Effector memory CD8-positive, alpha-beta T cell (primary cell): ENCODE measurements at places on chromosomes 11 and 22.

GRCh38 chr22:36192542-36192941 is 9.1 kb downstream of the APOL4 start:
- no peak for DNase-seq

- no peak for DNase-seq
Observed at GRCh38 chr22:35220221-35220620, 37.1 kb upstream of the HMGXB4 start.

- no peak for DNase-seq
Observed at GRCh38 chr11:76700177-76701100, 29.9 kb upstream of the LRRC32 start.

DNA sequence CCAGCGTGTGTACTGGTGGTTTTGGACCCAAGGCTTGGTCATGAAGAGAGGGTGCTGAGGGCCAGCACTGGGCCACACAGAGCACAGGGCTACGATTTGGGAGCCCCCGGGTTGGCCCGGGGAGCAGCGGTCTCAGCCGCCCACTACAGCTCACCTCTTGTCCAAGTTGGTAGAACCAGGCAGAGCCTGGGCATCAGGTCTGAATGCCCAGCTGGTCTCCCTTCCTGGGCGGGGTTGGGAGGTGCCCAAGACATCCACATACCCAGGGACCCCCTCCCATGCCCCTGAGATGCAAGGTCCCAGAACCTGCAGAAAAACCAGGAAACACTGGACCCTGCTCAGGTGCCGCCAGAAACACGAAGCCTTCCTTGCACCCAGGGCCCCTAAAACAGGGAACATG is 18.0 kb downstream of the CELSR1 start:
- no peak for DNase-seq

DNA sequence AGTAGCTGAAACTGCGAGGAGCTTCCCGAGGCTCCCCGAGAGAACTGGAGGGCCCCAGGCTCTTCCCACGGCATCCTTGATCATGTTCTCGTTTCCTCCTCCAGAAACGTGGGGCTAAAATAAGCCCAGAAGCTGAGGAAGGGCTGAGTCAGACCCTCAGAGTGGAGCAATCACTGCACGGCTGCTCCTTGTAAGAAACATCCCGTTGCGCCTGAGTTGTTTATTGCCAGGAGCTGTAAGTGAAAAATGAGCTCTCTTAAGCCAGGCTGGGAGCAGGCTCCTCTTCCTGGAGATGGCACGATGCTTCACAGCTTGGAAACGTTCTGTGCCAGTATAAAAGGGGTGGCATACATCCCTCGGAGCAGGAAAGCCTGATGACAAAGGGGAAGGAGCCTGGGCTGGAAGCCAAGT is 47.3 kb upstream of the SYN3 start:
- DNase-seq: no peak

DNA sequence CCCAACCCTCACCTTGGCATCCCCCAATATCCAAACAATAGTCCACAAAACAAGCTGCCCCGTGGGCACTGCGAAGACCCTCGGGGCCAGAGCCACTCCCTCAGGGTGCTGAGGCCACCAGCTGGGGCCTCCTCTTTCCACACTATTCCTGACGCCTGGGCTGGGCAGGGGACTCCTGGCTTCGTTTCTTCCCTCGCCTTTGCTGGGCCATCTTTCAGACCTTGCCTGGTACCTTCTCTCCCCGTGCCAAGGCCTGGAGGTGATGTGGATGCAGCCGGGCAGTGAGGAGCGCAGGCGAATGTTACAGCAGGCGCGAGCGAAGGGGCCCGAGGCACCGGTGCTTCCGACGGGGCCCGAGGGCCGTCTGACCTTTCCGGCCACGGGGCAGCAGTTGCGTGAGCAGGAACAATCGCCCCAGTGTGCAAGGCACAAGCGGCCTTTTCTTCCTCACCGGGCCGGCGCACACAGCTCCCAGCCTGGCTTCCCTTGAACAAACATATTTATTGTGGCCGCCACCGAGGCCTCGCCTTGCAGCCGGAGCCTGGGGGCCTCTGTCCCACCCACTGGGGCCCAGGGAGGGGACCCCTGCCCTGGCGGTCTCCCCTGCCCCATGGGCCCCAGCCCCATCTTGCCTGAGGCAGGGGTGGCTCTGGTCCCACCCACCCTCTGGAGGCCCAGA is 32.6 kb upstream of the KCNQ1OT1 start:
- no peak for DNase-seq

DNA sequence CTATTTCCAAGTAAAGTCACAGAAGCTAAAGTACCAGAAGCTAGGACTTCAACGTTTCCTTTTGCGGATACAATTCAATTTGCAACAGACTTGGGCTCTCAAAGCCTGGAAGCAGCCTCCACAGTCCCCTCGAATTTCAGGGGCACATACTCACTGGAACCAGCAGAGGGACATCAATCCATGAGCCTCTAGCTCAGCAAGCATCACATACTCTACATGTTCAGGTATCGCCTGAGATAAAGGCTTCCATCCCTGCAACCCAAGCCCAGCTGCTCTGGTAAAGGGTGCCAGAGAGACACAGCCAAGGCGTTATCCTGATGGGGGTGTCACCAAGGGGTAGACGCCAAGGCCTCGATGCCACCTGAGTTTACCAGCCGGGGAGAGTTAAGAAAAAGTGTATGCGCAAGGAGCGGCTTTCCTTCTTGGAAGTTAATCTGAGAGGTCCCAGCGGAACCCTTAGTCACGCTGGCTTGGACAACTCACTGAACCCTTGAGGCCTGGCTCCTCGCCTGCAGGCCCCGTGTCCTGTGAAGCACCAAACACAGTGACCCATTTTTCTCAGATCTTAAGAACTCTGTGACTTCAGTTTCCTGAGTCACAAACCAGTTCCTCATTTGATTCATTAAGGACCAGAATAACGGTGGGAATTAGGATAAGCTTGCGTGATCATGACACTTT is 13.0 kb downstream of the LTO1 start:
- DNase-seq: no peak

- no peak for DNase-seq
Observed at GRCh38 chr11:69395287-69395686, 86.2 kb upstream of the LINC01488 start.

DNA sequence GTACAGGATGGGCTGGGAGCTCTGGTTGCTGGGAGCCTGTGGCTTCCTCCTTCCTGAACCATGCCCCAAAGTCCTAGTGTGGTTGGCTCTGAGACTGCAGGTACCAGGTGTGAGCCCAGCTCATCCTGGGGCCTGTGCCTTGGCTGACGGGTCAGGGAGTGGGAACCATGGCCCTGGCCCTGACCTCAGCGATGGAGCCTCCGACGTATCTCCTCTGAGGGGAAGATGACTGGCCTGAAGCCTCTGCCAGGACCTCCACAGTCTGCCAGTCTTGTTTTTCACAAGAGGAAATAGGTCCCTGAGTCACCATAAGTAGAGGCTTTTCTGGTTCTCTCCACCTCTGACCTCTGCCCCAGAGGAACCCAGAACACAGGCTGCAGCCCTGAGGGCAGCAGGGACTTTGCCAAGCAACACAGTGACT is 3.4 kb downstream of the RCE1 start:
- DNase-seq: no peak

DNA sequence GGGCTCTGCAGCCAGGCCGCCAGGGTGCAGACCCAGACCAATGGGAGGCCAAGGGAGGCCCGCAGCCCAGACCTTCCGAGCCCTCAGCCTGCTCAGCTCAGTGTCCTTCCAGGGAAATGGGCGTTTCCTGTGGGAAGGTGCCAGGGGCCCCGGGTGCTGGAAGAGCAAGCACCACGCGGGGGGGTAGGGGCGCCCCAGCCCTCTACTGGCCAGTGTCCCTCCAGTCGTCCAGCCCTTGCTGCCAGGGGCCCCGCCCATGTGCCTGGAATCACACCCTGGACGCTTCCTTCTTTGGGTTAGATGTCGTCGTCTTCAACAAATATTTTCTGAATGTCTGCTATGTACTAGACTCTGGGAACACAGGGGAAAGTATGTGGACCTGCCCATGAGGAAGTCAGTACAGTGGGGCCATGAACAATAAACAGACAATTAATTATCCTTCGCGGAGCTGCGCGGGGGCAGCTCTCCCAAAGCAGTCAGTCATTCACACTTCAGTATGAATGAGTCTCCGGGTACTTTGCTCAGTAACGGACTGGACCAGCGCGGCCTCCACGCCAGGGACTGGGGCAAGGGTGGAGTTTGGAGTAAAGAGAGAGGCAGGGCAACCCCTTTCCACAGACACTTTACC is 60.2 kb downstream of the CDKN1C start:
- no peak for DNase-seq

GRCh38 chr11:128421577-128422330 is 165.6 kb downstream of the ETS1 start:
- DNase-seq: no peak
